Omental fat pad (tissue), 4 donors: ENCODE measurements at places on chromosomes 4 and X. TPM values are rescaled to one million over a fixed set of nuclear protein-coding genes. Genes with fewer than 3 reads are reported as not detected.

The VSIG4 gene
- total RNA-seq, result 289 TPM

The MAGIX gene
- 7.3 TPM for total RNA-seq

The MAGEA4 gene
- not detected for total RNA-seq

The SPIN2A gene
- 0.69 TPM for total RNA-seq

The SPANXA2 gene
- total RNA-seq, result not detected

The HNRNPH2 gene
- total RNA-seq, result 59.9 TPM

The DYNLT3 gene
- 32.1 TPM for total RNA-seq

The CLDN2 gene
- 0.32 TPM for total RNA-seq

The ZFP92 gene
- 7.6 TPM for total RNA-seq

The F8A2 gene
- total RNA-seq, result not detected

The PRPS2 gene
- total RNA-seq, result 22.7 TPM

The CSAG3 gene
- total RNA-seq, result not detected

The TMEM150C gene
- 14.4 TPM for total RNA-seq

The CENPVL2 gene
- not detected for total RNA-seq

The ODAPH gene
- total RNA-seq, result not detected

The MAGEB1 gene
- not detected for total RNA-seq

The SHROOM3 gene
- total RNA-seq, result 3.7 TPM

The MAGEA10 gene
- not detected for total RNA-seq
